ENCODE measurements at places on chromosomes 6 and 20.
A peak's percentile ranks its signal among the peaks of the same experiment; 100 is the strongest.

DNA sequence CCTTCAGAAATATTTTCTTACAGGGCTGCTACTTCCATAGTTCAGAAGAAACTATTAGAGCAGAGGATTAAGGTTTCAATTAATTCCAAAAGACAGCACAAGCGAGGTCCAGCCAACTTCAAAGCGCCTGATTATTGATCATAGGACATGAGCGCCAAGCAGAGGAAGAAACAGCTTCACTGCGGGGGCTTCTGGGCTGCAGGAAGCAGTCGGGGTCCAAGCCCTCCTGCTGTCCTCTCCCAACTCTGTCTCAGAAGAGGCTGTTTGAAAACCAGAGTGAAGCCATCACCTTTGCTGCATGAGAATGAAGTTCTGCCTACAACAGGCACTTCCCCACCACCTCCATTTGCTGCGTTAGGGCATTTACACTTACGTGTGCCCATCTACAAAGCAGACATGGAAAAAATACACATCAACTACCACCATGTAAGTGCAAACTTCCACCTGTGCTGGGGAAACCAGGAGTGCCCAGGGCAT lies 23.9 kb downstream of the SUMO4 start:
- no peak for DNase-seq

GRCh38 chr20:40774252-40774651 lies 85.2 kb upstream of the MAFB start:
- DNase-seq, result no peak

DNA sequence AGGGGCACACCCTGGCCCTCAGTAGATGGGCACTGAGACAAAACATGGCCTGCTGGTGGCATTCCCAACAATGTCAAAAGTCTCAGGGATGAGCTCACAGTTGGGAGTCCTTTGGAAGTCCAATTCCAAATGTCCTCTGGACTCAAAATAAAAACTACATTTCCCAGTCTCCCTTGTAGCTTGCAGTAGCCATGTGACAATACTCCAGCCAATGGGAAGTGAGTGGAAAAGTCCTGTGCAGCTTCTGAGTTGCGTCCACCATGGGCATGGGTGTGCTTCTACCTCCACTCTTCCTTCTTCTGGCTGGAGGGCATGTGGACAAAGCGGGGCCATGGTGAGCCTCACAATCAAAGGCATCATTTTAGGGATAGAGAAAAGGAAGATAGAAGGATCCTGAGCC lies 5.8 kb upstream of the ADAM33 start:
- peak; percentile 58 for DNase-seq

DNA sequence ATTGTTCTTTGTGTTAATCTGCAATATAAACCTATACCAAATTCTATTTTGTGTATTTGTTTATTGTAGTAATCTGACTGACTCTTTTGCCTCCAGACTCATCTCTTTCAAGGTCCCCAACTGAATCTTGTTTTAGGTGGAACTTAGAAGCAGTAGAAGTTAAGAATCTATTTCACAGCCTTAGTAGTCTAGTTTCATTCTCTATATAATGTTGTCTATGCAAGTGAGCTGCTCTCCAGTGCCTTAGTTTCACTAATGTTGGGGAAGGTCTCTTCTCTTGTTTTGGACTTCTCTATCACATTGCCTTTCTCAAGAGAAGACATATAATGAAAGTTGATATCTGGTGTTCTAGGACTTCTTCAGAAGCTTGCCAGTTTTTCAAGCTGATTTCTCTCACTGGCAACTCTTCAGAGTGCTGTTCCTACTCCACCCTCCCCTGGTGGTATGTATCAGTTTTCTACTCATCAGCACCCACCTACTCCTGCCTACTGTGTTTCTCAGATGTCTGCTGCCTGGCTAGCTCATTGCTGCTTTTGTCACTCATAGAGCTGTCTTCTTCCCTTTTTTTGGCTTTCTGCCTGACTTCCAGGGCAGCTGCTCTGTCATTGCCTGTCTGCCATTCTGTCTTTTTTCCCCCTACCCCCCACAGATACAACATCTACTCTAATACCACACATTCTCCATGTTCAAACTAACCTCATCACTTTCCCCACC lies 82.1 kb downstream of the PTPRA start:
- no peak for DNase-seq

GRCh38 chr6:45617441-45617840 lies 239.7 kb upstream of the SUPT3H start:
- no peak for DNase-seq

DNA sequence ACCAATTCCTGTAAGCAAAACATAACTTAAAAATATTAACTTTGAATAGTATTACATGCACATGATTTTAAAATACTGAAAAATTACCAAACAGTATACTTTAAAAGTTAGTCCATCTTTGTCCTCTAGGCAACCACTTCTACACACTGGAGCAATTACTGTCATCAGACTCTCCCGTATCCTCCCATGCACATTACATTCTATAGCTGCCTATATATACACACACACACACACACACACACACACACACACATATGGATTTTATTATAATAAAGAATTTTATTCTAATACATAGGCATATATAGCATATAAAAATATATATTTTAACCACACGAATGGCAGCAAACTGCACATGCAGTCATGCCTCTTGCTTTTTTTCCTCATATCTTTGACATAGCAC lies 8.2 kb downstream of the REV3L start:
- DNase-seq, result no peak
